AML-193 (cell line): ENCODE measurements at places on chromosomes 5 and 9.

DNA sequence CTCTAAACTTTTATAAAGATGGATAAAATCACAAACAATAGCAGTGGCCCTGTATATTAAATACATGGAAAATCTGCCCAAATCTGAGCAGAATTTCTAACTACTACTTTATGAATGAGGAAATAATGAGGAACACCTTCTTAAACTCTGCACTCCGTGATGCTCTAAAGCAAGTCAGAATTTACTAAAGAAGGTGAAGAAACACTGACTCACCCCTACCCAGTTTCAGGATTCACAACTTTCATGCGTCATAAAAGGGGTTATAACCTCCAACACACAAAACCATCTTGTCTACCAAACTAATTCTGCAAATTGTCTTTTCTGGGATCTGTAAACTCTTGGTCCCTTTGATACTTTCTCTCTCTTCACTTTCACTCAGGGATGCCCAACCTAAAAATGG is 561.1 kb upstream of the ACO1 start:
- no peak for DNase-seq

DNA sequence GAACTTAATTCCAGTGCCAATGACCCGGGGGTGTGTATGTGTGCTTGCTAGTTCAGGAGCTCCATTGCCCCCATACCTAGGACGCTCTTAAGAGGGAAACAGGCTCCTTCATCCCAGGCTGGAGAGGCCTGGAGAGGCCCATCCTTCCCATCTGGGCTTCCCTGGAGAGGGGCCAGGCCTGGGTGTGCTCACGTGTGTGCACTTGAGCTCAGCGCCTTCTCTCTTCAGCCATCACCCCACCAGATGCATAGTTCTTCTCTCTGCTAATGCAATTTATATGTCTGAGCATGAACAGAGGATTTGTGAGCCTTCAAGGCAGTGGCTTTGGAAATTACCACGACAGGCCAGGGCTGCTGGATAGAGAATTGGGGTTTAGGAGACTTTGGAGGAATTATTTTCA is 48.6 kb upstream of the SHB start:
- DNase-seq: no peak

DNA sequence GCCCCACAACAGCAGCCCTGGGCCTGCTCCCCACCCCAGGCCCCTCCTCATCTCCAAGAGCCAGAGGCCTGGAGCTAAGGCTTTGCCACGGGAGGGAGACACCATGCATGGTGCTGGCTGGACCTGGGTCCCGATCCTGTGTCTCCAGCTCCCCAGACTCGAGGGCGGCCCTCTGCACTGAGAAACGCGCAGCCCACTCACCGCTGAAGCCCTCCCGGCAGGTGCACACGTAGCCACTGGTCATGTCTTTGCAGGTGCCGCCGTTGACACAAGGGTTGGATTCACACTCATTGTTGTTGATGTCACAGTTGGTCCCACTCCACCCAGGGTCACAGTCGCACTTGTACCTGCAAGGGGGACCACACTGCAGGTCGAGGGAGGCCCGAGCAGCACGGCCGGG is 30.4 kb upstream of the SEC16A start:
- DNase-seq: no peak

- no peak for DNase-seq
Measured at GRCh38 chr5:67577424-67577823, 380.8 kb upstream of the CD180 start.

- DNase-seq: no peak
Measured at GRCh38 chr5:151180291-151180690, 22.7 kb upstream of the ANXA6 start.

DNA sequence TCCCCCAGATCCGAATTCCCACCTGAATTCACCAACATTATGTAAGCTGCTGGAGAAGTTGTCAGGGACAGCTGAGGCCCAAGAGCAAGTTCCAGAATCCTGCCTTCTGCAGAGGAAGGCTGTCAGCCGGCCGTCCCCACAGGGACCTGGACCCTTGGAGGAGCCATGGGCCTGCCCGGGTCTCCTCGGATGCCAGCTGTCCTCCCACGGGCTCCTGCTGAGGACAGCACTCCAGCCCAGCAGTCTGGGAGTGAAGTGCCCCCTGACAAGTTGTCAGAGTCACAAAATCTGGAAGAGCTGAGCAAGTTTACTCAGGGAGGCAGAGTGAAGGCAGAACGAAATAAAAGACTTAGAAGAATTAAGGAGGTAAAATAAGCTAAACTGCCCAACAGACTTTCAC is 192.5 kb upstream of the DAPK1 start:
- no peak for DNase-seq

- DNase-seq: peak; percentile 65
Measured at GRCh38 chr5:137822158-137822764, 45.4 kb upstream of the MYOT start.

- DNase-seq: no peak
Measured at GRCh38 chr9:109923471-109923760, 143.4 kb downstream of the PALM2AKAP2 start.

GRCh38 chr5:133406208-133406976 is 205.9 kb downstream of the FSTL4 start:
- no peak for DNase-seq

DNA sequence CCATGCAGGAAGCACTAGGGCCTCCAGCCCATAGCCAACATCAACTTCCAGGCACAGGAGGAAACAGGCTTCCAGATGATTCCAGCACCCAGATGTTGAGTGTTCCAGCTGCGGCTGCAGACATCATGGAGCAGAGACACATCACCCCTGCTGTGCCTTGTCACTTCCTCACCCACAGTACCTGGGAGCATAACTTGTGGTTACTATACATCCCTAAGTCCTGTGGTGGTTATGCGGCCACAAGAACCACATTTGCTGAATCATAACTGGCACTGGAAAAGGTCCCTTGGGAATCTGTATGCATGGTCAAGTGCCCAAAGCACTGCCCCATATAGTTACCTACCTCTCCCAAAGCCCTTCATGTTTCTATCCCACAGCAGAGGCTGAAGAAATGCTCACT is 56.6 kb downstream of the WHRN start:
- DNase-seq: no peak

- peak; percentile 8 for DNase-seq
Measured at GRCh38 chr9:2622461-2623287, 1.1 kb downstream of the VLDLR start.

- DNase-seq: no peak
Measured at GRCh38 chr5:75389430-75389829, 52.4 kb downstream of the HMGCR start.

DNA sequence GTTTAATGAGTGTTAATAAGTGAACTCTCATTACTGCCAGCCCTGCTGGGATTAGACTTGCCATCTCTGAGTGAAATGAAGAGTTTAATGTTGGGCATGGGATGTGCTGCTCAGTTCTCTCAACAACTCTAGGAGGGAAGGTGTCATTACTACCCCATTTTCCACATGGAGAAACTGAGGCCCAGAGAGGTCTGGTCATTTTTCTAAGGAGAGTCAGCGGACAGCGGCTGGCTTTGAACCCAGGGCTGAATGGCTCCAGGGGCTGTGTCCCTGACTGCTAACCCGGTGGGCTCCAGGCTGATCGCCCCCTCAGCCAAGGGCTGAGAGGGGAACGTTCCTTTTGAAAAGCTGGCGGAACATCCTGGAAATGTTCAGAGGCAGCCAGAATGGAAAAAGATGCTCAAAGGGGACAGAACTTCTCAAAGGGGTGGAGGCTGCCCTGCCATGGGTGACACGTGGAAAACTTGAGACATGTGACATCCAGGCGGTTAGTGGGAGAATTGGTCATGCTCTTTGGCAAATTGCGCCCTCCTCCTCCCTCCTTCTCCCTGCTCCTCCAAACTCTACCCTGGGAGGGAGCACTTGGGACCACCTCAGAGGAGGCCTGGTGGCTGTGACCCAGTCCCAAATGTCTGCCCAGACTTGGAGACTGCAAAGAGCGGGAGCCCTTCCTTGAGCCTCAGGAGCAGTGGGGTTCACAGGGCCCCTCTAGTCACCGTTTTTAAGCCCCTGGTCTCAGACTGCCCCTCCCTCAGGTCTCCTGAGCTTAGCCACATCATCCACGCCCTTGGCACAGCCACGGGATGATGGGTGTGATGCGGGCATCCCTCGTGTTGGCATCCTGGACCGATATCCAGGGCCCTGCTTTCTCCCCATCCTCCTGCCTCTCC is 28.7 kb downstream of the DNM1 start:
- no peak for DNase-seq

- no peak for DNase-seq
Measured at GRCh38 chr9:30178610-30179009, 2205.8 kb upstream of the ACO1 start.

DNA sequence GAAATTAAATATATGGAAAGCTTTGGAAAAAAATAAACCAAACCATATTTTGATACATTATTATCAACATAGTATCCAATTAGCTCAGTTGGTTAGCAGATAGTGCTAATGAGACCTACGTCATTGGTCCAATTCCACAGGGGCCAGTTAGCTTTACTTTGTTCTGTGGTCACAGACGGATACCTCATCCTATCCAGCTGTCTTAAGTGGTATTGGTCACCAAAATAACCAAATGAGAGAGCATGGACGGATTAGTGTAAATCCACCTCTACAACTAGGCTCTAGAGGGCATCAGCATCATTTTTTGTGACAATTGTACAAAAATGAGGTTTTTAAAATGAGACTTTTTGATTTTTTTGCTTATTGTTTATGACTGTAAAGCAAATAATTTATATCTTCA is 364.2 kb downstream of the KIAA0825 start:
- no peak for DNase-seq

DNA sequence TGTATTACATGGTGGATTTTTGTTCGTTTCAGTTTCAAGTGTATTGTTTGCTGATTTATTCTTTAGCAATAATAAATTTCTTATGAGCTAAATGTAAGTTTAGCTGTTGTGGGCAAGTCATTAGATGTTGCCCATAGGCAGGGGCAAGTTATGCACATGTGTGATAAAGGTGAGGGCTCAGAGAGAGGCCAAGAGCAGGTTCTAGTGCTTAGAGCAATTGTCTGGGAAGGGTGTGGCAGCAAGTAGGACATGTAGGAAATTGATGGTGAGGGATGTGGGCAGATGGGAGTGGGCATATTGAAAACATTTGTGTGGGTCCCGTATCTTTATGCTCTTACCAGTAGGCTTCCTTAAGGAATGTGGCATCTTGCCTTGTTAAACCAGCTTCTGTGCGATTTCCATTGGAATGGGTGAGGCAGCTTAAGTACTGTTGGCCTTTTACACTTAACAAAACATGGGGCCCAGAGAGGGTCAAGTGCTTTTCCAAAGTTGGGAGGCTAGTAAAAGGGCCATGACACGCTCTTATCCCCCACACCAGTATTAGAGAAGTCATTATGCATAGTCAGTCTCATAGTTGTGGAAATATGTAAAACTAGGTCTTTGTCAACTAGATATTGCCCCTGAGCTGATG is 60.6 kb downstream of the KDM4C start:
- no peak for DNase-seq

DNA sequence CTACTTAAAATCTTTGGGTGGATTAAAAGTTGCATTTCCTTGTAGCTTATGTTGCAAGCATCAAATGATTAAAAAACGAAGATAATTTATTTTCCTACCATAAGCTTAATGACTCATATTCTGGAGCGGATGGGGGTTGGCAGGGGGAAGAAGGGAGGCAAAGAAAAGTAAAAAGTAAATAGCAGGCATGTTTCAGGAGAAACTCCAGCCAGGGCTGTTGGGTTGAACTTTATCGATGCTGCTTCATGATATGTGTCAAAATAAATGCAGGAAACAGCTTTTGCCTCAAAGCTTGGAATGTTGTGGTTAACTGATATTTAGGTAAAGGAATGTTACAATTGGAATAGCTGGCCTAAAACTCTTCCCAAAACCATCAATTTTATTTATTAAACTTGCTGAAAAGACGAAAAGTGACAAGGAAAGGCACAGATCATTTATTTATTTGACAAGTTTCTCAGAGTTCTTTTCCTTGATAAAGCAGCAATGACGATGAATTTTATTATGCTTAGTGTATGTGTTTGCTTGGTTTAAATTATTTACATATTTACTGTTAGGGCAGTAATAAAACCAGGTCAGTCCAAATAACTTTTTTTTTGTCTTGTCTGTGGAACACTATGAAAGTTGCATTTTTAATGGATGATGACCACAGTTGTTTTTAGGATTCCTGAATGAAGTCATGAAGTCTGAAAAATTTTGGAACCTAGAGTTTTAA is 177.9 kb downstream of the PCSK1 start:
- no peak for DNase-seq

DNA sequence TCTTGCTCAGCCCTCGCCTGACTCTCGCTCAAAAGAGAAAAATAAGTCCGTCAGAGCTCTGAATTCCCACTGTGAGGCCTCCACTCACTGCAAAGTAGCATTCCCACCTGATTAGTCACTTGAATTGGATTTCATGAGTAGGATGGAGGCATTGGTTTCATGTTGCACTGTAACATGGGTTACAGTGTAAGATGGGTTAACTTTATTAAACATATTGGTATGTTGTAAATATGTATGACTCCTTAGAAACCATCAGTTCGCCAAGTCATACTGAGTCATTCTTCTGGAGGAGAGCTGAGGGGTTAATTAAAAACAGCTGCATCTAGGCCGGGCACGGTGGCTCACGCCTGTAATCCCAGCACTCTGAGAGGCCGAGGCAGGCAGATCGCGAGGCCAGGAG is 93.8 kb upstream of the BNC2 start:
- DNase-seq: no peak

DNA sequence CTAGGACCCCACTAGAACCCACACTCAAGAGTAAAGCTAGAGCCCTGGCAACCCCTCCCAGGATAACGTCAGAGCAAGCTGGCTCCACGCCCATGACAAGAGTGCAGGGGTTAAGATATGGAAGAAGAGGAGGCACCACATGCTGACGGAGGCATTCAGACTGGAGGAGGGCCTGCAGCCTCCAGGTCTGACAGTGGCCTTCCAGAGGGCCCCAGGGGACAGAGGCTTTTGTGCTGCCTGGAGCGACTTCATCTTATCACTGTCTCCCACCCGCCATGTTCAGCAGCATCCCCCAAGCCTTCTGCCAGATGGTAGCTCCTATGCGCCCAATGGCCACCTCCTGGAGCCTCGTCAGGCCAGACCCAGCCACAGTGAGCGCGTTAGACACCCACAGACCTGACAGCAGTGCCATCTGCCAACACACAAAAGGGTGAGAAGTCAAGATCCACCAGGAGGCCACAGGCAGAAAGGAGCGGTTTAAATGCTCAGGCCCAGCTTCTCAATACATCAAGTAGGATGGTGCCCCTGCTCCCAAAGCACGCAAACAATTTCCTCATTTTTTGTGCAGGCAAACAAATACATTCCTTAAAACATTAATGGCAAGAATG is 65.8 kb downstream of the C5orf15 start:
- no peak for DNase-seq

DNA sequence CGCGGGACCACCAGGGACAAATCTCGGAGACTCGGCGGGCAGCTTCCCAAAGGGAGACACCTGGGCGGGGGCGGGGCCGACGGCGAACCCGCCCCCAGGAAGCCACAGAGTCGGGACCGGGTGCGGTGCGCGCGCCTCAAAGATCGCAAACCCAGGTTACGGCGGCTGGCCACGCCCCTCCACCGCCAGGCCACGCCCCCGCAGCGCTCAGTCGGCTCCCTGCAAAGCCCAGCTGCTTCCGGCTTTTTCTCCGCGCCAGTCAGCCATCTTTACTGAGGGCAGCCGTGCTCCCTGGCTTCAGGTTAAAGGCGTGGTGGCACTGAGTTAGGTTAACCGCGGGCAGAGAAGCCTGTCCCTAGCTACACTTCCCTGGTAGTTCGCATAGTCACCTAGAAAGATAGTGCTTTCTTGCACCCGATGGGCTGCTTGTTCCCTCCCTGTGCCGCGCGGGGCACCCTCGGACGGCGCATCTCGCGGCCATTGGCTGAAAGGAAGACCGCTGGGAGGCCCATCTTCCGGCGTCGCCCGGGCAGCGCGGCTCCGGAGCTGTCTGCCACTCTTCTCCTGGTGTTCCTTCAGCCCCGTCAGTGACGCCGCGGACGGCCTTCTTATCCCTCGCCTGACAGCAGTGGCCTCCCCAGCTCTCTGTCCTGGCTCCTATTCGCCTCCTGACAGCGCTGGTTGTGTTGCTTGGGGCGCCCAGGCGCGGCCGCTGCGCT is at the start of gene TBC1D2:
Gene TBC1D2 (minus strand): TSS at position 72 of the 719 bp plus-strand sequence. CDS start 108 bp downstream, outside the sequence.
- peak; percentile 93 for DNase-seq
